ENCODE measurements at places on chromosomes 12 and 14.

DNA sequence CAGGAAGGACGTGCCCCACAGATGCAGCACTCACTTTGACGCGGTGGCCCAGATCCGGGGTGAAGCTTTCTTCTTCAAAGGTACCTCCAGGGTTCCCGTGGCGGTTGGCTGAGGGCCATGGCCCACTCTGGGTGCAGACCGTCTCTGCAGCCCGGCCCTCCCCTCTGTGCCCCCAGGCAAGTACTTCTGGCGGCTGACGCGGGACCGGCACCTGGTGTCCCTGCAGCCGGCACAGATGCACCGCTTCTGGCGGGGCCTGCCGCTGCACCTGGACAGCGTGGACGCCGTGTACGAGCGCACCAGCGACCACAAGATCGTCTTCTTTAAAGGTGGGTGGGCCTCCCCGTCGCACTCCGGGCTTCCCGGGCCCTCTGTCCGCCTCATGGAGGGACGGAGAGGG lies 16.9 kb downstream of the MMP17 start:
- DNase-seq = no peak

DNA sequence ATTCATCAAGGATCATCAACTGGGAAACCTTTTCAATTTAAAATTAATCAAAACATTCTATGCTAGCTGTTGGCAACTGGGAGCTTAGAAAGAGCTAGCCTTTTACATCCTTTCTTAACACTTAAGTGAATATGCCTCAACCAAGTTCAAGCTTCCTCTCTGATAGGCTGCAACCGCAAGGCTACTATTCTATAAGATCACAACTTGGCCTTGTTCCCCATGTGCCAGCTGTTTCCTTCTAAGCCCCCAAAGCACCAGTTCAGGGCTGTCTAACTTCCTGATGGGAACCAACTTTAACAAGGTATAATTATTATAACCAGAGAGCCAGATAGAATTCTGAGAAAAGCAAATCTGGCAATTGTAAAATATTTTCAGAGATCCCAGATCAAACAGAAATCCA lies 37.0 kb downstream of the KCNC2 start:
- DNase-seq = no peak

DNA sequence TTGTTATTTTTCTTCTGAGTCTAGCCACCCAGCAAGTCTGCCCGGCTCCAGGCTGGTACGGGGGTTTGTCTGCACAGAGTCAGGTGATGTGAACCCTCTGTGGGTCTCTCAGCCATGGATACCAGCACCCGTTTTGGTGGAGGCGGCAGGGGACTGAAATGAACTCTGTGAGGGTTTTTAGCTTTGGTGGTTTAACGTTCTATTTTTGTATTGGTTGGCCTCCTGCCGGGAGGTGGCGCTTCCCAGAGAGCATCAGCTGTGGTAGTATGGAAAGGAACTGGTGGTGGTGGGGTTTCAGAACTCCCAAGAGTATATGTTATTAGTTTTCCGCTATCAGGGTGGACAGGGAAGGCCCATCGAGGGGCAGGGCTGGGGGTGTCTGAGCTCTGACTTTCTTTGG lies 5.3 kb upstream of the SERPINA4 start:
- peak; percentile 13 for DNase-seq

- no peak for DNase-seq
These were observed 1.4 kb downstream of the KTN1 start for GRCh38 chr14:55581342-55581771.

- no peak for DNase-seq
These were observed 12.9 kb downstream of the NYNRIN start for GRCh38 chr14:24411443-24412389.

DNA sequence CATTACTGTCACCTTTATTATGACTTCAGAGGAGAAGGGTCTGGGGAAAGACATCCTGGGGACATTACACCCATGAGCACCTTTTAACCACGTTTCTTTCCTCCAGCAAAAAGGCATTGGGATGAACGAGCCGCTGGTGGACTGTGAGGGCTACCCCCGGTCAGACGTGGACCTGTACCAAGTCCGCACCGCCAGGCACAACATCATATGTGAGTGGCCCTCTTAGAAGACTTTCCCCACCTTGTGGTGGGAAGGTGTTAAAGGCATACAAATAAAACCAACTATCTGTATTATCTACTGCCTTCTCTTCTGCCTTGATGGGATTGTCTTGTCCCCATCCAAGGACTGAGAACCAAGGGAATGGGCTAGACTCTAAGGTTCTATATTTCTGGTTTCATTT lies 6.0 kb downstream of the PSMD9 start:
- DNase-seq = no peak

DNA sequence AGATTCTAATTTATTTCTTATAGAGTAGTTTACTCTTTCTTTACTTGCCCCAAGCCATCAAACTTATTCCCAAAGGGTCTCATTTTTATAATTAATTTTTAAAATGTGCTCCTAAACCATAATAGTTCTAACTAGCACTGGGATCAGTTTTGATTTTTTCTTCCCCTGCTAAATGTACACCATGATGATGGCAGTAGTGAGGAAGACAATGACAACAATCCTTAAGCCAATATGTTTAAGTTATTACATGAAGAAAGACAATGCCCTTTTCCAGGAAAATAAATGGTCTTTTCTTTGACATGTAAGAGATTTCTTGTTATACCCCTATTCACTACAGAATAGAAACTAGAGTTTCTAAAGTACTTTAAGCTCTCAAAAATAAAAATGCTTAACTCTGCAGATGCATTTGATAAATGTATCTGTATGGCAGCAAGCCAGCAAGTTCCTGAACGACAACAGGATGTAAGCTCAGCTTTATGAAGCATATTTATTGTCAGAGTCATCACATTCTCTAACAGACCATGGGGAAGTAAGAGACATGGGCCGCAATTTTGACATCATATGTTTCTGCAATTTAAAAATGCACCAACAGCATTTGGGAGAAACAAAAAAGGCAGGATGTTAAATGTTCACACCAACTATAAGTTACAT lies 36.0 kb upstream of the SNX6 start:
- DNase-seq = no peak

GRCh38 chr12:3313066-3313465 lies 177.9 kb upstream of the PRMT8 start:
- DNase-seq = no peak

DNA sequence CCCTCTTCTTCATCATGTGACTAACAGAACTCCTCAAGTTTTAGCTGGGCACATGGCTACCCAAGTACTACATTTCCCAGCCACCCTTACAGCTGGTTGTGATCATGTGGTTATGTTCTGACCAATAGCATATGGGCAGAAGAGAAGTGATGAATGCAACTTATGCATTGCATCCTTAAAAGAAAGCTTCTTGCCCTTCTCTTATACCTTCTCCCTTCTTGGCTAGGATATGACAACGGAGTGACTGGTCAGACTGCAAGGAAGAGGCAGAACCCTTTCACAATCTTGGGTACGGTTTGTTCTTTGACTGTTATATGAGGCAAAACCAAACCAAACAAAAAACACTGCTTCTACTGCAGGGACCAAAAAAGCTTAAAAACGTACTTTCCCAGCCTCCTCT lies 66.5 kb upstream of the MAX start:
- no peak for DNase-seq

DNA sequence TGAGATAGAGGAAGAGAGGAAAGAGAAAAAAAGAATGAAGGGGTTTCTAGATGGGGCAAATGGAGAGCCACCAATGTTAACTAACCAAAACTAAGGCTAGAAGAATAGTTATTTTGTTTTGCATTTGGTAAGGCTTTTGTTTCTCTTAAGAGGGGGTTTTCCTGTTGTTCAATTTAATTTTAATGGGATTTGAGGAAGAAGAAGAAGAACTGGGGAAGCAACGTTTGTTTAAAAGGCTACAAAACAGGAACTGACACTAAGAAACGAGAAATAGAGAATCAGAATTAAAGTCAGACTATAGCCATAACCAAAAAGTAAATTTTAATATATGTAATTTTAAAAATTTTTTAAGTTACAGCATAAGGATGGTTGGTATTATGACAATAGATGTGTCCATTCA lies 13.7 kb downstream of the TXNDC16 start:
- DNase-seq = no peak

GRCh38 chr14:103199124-103199523 lies 75.9 kb downstream of the TNFAIP2 start:
- DNase-seq = no peak

- DNase-seq = peak; percentile 8
These were observed 3.4 kb downstream of the GDF11 start for GRCh38 chr12:55746174-55746912.

GRCh38 chr12:40907115-40907527 lies 214.9 kb downstream of the CNTN1 start:
- no peak for DNase-seq

DNA sequence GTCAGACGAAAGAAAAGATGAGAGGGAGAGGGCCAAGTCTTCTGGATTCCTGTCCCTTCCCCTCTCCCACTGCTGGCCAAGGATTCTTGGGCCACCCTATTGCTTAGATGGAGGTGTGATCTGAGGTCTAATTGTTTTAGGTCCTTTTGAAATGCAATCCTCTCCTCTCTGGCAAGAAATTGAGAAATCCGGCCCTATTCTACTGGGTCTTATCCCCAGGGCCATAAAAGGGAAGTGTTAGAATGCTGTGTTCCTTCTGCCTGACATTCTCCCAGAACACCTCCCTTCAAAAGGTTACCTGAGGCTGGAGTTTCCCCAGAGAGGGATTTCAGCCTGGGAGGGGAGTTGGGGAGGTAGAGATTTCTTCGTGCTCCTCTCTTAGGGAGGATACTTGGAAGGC lies 4.4 kb downstream of the WNT5B start:
- DNase-seq = no peak

GRCh38 chr12:91922139-91922538 lies 223.5 kb downstream of the BTG1 start:
- DNase-seq = no peak

DNA sequence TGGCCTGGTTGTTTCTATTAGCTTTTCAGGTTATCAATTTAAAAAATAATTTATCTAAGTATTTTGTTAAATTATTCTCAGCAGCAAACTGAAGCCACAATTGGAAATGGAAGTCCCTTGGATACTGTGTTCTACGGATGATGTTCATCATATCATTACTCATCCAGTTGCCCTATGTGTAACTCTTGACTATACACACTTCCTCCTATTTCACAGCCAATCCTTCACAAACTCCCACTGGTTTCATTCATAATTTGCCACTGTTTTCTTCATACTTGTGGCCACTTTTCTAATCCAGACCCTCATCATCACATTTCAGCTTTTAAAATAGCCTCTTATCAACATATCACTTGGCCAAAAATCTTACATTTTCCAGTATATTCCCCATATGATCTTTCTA lies 84.0 kb downstream of the CATSPERB start:
- DNase-seq = no peak

DNA sequence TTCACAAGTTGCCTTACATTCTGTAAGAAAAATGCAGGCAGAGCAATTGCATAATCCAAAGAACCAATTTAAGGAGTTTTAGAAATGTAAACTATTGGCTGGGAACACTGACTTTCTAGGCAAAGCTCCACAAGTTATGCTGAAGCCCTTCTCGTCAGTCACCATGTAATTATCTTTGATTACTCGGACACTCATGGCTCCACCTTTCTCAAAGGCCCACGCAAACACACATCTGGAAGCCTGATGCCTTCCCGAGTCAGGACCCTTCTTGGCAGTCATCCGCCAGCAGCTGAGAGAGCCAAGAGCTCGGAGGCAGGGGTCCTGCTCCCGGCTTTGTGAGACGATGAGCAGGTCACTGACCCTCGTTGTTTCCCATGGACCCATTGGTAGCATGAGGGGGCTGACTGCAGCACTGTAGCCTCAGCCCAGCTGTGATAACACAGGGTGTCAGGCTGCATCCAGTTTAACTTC lies 202.2 kb downstream of the TMEM132D start:
- DNase-seq = no peak

- DNase-seq = peak; percentile 78
These were observed 36.4 kb upstream of the STON2 start for GRCh38 chr14:81436296-81437138.

DNA sequence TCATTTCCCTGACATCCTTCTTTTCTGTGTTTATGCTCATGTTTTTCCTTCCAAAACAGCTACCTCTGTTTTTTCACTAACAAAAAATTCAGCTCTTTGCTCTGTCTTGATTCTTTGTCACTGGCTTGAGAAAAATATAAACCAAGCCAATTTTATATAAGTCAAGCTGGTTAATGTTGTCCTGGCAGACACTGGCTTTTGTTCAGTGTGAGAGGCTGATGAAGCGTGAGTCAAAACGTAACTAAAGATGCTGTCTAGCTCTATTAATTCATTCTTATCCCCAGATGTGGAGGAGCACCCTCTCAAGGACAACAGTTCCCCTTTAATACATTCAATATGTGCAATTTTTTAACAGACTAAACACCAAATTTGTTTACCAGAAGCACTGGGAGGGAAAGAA lies 15.8 kb downstream of the TSPAN8 start:
- DNase-seq = no peak

- DNase-seq = peak; percentile 83
These were observed 8.1 kb downstream of the ZNF219 start for GRCh38 chr14:21090194-21090939.

DNA sequence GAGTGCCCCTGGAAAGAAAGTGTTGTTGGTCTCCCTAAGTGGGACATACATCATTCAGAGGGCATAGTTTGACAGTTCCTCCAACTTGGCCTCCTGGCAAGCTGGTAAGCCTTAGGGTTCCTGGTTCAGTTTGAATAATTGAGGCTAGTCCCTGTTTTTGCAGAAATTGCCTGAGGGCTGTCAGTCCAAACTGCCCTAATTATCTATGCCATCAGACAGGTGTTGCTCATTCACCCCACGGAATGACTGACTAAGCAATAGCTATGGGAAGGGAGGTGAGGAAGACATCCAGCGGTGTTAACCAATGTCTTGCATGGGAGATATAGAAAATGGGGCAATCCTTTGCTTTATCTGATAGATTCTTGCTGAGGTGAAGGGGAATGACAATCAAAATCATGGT lies 37.6 kb downstream of the SPTSSA start:
- no peak for DNase-seq

DNA sequence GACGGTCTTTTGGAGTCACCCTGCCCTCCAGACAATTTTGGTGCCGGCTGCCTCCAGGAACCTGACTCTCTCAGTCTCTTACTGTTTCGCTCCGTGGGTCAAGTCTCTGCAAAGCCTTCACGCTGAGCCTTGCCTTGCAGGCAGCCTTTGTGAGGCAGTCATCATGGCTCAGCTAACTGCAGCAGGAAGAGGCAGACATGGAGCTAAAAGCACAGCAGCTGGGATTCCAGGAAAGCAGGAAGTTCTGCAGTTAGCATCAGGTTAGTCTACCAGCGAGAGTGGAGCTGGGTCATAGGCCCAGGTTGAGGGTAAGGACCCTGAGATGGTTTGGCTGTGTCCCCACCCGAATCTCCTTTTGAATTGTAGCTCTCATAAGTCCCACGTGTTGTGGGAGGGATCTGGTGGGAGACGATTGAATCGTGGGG lies 305.4 kb downstream of the PCNX1 start:
- DNase-seq = no peak

- no peak for DNase-seq
These were observed 4.9 kb downstream of the HEATR4 start for GRCh38 chr14:73553845-73554244.

DNA sequence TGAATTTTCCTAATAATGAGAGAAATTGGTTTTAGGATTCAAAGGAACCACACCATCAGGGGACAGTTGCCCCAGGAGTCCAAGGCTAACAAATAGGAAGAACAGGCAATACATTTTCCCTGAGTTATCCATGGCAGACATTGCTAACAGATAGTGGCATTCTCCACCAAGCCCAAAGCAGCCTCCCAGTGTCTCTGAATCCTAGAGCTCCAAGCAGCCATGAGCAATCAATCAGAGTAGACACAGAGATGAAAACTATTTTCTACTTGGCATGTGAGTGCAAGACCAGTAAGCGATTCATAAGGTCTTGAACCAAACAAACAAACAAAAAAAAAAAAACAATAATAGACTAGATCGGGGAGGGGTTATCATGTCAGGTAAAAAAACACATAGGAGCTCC lies 515.7 kb downstream of the MED13L start:
- no peak for DNase-seq

Measured in activated CD8-positive, alpha-beta memory T cell treated with anti-CD3 and anti-CD28 coated beads, Interleukin-2, amount 50 U/mL, for 48 hours (primary cell).